ENCODE measurements at places on chromosomes 5 and 9.

- no peak for DNase-seq
These were observed 120.6 kb upstream of the ASTN2 start for GRCh38 chr9:117535434-117535833.

GRCh38 chr9:14846871-14847311 is 63.3 kb downstream of the FREM1 start:
- peak; percentile 2 for DNase-seq

DNA sequence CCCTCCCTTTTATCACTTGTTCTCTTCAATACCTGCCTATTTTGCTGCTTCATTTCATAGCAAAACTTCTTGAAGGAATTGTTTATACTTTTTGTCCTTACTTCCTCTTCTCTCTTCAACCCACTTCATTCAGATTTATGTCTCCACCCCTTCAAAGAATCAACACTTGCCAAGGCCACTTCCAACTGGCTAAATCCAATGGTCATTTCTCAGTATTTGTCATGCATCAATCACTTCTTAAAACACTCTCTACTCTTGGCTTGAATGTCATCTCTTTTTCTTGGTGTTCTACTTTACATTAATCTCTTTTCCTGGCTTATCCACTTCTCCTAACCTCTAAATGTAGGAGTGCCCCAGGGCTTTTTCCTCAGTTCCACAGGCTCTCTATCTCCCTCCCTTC is 8.3 kb upstream of the FCHO2 start:
- no peak for DNase-seq

- no peak for DNase-seq
These were observed 126.4 kb downstream of the SPOCK1 start for GRCh38 chr5:137372773-137373160.

- no peak for DNase-seq
These were observed 15.6 kb upstream of the PTGES start for GRCh38 chr9:129768486-129768885.

- no peak for DNase-seq
These were observed 4.9 kb upstream of the KIF4B start for GRCh38 chr5:155008669-155009068.

DNA sequence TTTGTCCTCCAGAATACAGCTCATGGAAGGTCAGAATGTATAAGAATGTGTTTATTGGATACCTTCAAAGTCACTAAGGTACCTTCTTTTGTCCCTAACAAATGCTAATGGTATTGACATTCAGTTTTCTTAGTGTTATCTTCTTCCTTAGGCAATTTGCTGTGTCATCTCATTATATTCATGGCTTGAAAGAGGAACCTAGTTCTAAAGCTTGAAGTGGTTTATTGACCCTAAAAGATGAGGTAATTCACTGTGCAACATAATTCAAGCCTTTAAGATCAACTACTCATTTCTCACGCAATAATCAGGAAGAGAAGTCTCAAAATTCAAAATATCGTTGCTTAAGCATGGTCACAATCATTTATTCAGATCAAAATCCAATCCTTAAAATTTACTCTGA is 342.7 kb upstream of the RIOK2 start:
- no peak for DNase-seq

DNA sequence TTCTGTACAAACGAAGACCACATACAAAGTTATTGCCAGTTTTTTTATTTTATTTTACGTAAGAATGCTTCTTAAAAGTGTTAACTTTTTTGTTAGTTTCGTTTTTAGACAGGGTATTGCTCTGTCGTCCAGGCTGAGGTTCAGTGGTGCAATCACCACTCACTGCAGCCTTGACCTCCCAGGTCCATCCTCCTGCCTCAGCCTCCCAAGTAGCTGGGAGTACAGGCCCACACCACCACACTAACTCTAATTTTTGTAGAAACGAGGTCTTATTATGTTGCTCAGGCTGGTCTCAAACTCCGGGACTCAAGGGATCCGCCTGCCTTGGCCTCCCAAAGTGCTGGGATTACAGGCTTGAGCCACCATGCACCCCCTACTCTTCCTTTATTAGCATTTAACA is 2.3 kb upstream of the DNAJA1 start:
- no peak for DNase-seq

DNA sequence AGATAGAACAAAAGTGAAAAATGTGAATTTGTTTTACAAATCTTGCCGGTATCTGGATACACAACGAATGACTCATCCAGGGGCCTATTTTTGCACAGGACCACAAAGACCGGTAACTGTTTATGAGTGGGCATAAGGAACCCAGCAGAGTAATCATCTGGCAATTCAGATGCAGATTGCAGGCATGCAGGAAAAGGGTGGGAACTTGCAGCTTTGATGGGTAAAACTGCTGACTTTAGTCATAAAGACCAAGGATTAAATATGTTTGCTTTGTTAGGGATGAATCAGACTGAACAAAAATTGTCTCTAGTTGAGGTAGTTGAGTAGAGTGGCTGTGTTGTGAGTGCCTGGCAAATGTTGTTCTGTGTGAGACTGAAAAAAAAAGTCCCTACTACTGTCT is 309.6 kb upstream of the CCNH start:
- DNase-seq = no peak

DNA sequence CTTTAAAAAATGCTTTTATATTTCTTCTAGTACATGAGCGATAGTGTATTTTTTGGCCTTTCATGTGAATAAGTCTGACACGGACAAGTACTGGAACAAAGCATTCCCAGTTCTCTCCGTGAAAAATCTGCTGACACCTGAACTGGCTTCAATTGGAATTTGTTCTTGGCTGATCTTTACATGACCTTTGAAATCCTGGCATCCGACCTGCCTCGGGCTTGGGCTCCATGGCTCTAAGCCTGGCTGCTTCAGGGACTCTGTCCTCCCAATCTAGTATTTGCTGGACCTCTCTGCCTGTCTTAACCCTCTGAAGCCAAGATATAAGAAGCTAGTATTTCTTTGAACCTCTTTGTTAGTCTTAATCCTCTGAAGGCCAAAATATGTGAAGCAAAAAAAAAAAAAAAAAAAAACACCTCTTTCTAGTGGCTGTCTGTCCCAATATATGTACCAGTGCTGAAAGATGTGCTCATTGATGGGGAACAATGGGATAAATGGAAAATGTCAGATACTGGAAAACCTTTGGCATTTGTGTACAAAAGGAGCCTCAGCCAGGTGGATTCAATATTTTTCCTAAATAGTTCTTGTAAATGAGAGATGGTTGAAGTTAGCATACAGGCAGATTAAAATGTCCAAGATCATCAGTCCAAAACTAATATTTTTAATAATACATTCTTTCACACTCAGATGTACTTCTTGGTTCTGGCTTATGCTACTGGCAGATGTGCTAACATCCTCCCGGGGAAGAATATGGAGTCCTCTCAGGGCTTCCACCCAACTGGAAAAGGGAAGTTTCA is 470.6 kb downstream of the TUSC1 start:
- no peak for DNase-seq

GRCh38 chr9:99825172-99826046 is 3.7 kb downstream of the NR4A3 start:
- no peak for DNase-seq

DNA sequence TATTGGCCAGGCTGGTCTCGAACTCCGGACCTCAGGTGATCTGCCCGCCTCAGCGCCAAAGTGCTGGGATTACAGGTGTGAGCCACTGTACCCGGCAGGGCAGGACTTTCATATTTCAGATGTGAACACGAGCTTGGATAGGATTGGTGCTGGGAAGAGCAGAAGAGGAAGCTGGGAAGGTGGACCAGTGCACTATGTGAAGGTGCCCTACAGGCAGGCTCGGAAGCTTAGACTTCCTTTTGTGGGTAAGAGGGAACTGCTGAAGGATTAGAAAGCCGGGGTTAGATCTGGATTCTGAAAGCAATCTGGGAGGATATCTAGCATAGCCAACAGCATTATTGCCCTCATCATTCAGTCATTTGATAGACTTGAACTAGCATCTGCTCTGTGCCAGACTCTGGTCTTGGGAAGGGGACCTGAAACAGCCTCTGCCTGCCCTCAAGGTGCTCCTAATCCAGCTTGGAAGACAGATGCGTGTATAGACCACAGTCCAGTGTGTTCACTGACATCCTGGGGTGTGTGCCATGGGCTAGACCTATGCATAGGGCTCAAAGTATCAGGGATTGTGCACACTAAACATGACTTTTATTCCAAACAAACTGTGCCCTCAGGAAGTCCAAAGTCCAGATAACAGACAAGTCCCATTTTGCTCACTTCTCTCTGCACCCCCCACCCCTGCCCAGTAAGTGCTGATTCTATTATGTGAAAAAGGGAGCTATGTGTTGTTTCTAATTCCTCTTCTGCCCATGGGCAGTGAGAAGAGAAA is 637 bp downstream of the CBY3 start:
- DNase-seq = no peak

DNA sequence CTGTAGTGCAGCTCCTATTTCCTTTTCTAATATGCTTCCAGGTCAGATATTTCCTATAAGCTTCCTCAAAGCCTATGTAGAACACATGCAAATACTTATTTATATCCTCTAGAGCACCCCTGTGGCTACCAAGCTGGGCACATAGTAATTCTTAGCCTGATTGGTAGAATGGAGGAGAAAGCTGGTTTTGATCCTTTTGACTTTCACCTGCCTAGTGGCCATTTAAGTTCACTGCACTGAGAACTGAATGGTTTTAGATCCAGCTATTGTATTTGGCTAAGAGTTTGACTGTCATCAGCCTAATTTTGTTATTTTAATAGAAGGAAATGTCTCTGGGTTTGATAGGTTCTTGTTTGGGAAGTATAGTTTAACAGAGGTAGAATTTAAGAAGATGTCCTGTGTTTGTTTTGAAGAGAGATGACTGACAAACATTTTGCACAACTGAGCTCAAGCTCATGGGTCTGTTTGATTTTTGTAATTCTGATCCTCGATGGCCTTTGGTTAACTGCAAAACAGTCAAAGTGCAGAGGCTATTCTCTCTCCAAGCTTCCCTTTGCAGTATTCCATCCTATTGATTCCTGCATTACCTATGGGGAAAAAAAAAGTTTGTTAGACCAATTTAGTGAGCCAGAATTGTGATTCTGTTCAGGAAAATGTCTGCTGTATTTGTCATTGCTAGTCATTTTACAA is 85.4 kb downstream of the KCNN2 start:
- DNase-seq = no peak

- DNase-seq = no peak
These were observed 20.4 kb upstream of the SLC2A6 start for GRCh38 chr9:133499132-133499891.

DNA sequence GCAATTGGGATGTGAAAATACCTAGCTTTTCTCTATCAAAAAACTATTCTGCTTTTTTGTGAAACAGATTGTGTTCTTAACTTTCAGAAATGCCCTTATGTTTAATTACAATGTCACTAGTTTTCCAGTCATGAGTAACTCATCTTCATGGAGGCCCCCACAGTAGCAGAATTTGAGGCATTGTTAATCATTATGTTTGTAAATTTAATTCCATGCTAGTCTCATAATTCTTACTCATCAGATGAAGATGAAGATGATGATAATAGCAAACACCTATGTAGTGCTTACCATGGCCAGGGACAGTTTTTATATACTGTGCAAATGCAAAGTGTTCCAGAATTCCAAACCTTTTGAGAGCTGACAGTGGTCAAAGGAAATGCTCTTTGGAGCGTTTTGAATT is 27.7 kb upstream of the F2R start:
- no peak for DNase-seq

GRCh38 chr5:120151825-120152224 is 312.3 kb upstream of the PRR16 start:
- no peak for DNase-seq

DNA sequence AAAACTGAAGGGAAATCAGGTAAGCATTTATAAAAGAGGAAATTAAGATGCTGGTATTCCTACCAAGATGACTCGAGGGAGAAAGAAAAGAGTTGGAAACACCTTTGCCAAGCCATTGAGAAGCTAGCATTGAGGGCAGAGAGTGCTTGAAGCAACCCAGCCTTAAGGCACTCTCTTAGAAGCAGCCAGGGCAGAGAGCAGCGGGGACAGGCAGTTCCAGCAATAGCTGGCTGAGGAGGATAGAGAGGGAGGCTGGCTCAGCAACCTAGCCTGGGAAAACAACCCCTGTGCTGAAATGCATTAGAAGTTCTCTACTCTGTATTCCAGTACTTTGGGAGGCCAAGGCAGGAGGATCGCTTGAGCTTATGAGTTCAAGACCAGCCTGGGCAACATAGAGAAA is 40.3 kb upstream of the HSPA9 start:
- no peak for DNase-seq
